ENCODE measurements at places on chromosomes 16 and 17. TPM values are rescaled to one million over a fixed set of nuclear protein-coding genes. Genes with fewer than 3 reads are reported as not detected.

GRCh38 chr17:19747829-19748806, at the start of gene ALDH3A1:
TSS of gene ALDH3A1 (minus strand) at chr17:19748298. CDS start at chr17:19745129, 3,169 bp downstream.
- no peaks in the 10 kb centered on the region for H3K27me3 ChIP-seq
- DNase-seq, result no peak
- no peak within 1 kb of the TSS for H3K4me3 ChIP-seq

- no peaks in the 10 kb centered on the region for H3K27me3 ChIP-seq
- DNase-seq, result no peak
- H3K4me1 ChIP-seq, result no peaks in the 10 kb centered on the region
- H3K4me3 ChIP-seq, result no peak overlapping the region
These were observed 183.2 kb downstream of the CYB561 start for GRCh38 chr17:63262751-63263476.

DNA sequence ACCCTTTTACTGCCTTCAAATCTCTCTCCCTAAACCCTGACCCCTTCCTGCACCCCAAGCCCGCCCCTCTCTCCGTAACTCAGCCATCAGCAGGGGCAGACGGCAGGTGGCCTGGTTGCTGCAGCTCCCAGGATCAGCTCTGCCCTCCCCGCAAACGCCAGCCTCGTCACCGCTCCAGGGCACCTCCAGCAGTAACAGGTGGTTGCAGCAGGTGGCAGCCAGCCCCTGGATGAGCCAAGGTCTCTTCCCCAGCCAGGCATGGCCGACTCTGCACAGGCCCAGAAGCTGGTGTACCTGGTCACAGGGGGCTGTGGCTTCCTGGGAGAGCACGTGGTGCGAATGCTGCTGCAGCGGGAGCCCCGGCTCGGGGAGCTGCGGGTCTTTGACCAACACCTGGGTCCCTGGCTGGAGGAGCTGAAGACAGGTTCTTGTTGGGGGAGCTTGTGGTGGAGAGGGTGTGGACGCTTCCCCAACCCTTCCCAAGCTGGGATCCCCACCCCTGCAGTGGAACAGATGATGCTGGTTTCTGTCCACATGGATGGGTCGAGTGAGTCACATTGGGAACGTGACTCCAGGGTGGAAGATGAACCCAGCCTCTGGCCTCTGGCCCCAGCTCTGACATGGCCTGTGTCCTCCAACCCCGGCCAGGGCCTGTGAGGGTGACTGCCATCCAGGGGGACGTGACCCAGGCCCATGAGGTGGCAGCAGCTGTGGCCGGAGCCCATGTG, 558 bp downstream of the HSD3B7 start:
- DNase-seq, result peak; percentile 75
- no peaks in the 10 kb centered on the region for H3K27me3 ChIP-seq
- H3K4me1 ChIP-seq, result peaks cover 9% of the 10 kb centered on the region
- peaks cover 27% of the 10 kb centered on the region for H3K36me3 ChIP-seq

OSGIN1 gene
- 12.1 TPM for total RNA-seq

DNA sequence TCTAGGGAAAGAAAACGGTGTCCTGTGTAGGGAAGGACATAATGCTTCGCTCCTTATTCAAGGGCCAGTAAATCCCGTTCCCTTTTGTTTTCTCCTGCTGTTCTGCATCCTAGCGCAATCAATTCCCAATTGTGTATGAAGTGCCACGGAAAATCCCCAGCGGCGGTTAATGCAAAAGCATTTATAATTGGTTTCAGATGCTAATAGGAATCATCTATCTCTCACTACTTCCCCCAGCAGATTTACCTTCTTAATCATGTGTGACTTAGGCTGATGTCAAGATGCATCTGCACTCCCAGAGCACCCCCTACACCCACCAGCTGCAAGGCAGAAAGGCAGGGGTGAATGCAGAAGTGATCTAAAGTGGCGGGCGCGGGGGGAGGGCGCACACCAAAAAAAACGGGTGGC, 32.7 kb upstream of the SSTR2 start:
- H3K27ac ChIP-seq, result no peak overlapping the region
- H3K36me3 ChIP-seq, result no peaks in the 10 kb centered on the region
- no peaks in the 10 kb centered on the region for H3K27me3 ChIP-seq
- no peak for DNase-seq
- H3K4me3 ChIP-seq, result no peak overlapping the region

DNA sequence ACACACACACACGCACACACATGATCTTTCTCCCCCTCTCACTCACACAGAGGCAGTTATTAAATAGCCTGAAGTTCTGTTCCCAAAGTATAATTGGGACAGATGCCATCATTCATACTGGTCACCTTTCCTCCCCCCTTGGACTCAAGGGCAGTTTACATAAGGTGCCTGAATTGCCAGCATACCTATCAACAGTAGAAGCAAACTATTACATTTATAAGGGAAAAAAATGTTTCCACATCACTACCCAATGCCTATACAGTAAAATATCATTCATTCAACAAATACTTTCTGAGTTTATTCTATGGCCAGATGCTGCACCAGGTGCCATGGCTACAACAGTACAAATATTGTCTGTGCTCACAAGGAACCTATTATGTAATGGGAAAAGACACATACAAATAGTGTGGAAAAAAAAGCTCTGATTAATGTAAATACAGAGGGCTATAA, 6.3 kb downstream of the CNTD1 start:
- H3K4me1 ChIP-seq, result no peaks in the 10 kb centered on the region
- no peak overlapping the region for H3K27ac ChIP-seq
- H3K36me3 ChIP-seq, result no peaks in the 10 kb centered on the region
- no peaks in the 10 kb centered on the region for H3K27me3 ChIP-seq

MYH1 gene
- 1,660 TPM for total RNA-seq

ZPBP2 gene
- not detected for total RNA-seq

DNA sequence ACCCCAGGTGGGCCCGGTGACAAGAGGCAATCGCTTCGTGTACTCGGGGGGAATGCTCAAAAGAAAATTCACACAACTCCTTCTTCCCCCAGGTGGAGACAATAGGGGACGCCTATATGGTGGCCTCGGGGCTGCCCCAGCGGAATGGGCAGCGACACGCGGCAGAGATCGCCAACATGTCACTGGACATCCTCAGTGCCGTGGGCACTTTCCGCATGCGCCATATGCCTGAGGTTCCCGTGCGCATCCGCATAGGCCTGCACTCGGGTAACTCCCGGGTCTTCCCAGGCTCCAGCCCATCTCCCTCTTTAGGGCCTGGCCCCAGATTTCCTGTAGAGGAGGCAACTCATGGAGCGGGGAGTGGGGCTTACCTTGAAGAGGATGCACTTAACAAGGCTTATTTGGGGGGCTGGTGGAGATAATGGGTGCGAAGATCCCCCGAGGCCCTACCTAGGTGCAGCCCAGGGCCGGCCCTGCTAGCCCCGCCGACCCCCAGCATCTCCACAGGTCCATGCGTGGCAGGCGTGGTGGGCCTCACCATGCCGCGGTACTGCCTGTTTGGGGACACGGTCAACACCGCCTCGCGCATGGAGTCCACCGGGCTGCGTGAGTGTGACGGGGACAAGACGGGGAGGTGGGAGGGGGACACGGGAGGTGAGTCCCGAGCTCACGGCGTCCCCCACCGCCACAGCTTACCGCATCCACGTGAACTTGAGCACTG, 13.0 kb downstream of the GUCY2D start:
- peaks cover 8% of the 10 kb centered on the region for H3K4me1 ChIP-seq
- no peak overlapping the region for H3K27ac ChIP-seq

GRCh38 chr16:30621765-30622164, 11.6 kb upstream of the ZNF689 start:
- no peak for DNase-seq
- no peaks in the 10 kb centered on the region for H3K27me3 ChIP-seq
- H3K4me3 ChIP-seq, result no peak overlapping the region

- no peak overlapping the region for H3K4me3 ChIP-seq
- H3K4me1 ChIP-seq, result peaks cover 44% of the 10 kb centered on the region
- no peak for DNase-seq
- no peaks in the 10 kb centered on the region for H3K27me3 ChIP-seq
- no peaks in the 10 kb centered on the region for H3K36me3 ChIP-seq
These were observed 33.4 kb downstream of the ARHGAP23 start for GRCh38 chr17:38461683-38462082.

- no peaks in the 10 kb centered on the region for H3K36me3 ChIP-seq
- no peaks in the 10 kb centered on the region for H3K27me3 ChIP-seq
- no peaks in the 10 kb centered on the region for H3K4me1 ChIP-seq
- no peak for DNase-seq
These were observed 10.0 kb downstream of the DEF8 start for GRCh38 chr16:89958596-89958995.

DNA sequence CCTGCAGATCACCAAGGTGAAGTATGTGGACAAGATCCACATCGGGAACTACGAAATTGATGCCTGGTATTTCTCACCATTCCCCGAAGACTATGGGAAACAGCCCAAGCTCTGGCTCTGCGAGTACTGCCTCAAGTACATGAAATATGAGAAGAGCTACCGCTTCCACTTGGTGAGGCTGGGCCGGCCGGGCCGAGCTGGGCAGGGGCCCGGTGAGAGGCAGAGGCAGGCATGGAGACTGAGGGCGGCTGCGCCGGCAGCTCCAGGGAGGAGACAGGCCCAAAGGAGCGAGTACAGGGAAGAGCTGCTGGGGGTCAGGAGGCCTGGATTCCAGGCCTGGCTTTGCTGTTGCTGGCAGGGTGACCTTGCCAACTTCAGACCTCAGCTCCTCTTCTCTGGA, 8.3 kb downstream of the PRSS8 start:
- H3K4me1 ChIP-seq, result peaks cover 37% of the 10 kb centered on the region
- peaks cover 62% of the 10 kb centered on the region for H3K36me3 ChIP-seq
- H3K27ac ChIP-seq, result peak overlapping the region; percentile 74

DNA sequence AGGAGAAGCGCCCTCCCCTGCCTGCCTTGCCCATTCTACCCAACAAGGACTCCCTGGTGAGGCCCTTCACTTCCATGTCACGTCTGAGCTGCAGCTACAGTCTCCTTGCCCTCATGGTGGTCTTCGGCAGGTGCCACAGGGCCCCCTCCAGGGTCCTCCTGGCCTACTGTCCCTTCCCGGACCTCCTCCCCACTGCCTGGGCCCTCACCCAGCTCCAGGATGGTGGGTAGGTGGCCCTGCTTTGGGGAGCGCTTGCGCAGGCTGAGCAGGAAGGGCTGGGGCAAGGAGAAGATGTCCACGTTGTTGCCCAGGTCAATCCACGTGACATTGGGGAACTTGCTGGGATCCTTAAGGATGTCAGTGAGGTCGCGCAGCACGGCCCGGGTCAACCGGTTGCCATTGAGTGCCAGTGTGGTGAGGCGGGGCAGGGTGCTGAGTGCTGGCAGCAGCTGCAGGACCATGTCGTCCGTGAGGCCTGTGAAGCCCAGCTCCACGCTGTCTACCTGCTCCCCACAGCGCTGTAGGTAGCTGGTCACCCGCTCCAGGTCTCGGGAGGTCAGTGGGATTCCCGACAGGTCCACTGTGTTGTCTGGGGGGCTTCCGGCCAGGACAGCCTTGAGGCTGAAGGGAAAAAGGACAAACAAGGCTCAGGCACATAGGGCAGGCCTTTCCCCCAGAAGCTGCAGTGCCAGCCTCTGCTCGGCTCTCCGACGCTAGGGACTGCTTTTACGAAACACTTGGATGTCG, 28.3 kb downstream of the TRPV2 start:
- H3K4me3 ChIP-seq, result no peak overlapping the region
- no peak for DNase-seq

- no peak overlapping the region for H3K4me3 ChIP-seq
- H3K27ac ChIP-seq, result no peak overlapping the region
- no peaks in the 10 kb centered on the region for H3K27me3 ChIP-seq
- no peak for DNase-seq
These were observed 299.8 kb upstream of the ZFHX3 start for GRCh38 chr16:73347500-73348375.

DNA sequence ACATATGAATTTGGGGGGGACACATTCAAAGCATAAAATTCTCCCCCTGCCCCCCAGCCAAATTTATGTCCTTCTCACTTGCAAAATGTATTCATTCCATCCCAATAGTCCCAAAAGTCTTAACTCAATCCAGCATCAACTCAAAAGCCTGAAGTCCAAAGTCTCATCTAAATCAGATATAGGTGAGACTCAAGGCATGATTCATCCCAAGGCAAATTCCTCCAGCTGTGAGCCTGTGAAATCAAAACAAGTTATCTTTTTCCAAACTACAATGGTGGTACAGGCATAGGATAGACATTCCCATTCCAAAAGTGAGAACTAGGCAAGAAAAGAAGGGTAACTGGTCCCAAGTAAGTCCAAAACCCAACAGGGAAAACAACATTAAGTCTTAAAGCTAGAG, 5.9 kb upstream of the GOSR2 start:
- no peak overlapping the region for H3K27ac ChIP-seq
- no peaks in the 10 kb centered on the region for H3K36me3 ChIP-seq
- DNase-seq, result no peak
- H3K27me3 ChIP-seq, result no peaks in the 10 kb centered on the region
- H3K4me1 ChIP-seq, result no peaks in the 10 kb centered on the region
- H3K4me3 ChIP-seq, result no peak overlapping the region

CDRT15L2 gene
- total RNA-seq, result not detected

DNA sequence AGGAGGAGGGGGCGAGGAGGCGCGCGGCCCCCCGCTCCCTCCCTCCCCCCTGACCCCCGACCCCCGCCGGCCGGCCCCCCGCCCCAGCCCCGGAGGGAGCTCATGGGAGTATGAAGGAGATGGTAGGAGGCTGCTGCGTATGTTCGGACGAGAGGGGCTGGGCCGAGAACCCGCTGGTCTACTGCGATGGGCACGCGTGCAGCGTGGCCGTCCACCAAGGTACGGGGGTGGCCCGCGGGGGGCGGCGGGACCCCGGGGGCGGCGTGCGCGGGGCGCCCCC, 390 bp downstream of the MLLT6 start:
- H3K36me3 ChIP-seq, result no peaks in the 10 kb centered on the region
- peak overlapping the region; percentile 74 for H3K4me3 ChIP-seq
- no peaks in the 10 kb centered on the region for H3K27me3 ChIP-seq
- H3K27ac ChIP-seq, result peak overlapping the region; percentile 96
- peaks cover 44% of the 10 kb centered on the region for H3K4me1 ChIP-seq

OTOP3 gene
- total RNA-seq, result not detected

GRCh38 chr17:55295411-55296170, 30.8 kb downstream of the HLF start:
- H3K36me3 ChIP-seq, result no peaks in the 10 kb centered on the region
- H3K27ac ChIP-seq, result peak overlapping the region; percentile 16
- H3K4me3 ChIP-seq, result no peak overlapping the region

- H3K36me3 ChIP-seq, result no peaks in the 10 kb centered on the region
- peak overlapping the region; percentile 88 for H3K4me3 ChIP-seq
- H3K27me3 ChIP-seq, result no peaks in the 10 kb centered on the region
- no peak for DNase-seq
These were observed 966 bp downstream of the MIEN1 start for GRCh38 chr17:39729280-39729851.

GRCh38 chr16:7492122-7492521, 159.5 kb downstream of the RBFOX1 start:
- H3K4me3 ChIP-seq, result no peak overlapping the region
- H3K4me1 ChIP-seq, result peaks cover 6% of the 10 kb centered on the region
- H3K27me3 ChIP-seq, result no peaks in the 10 kb centered on the region
- no peak for DNase-seq
- no peaks in the 10 kb centered on the region for H3K36me3 ChIP-seq

GRCh38 chr16:85879975-85880831, 18.8 kb upstream of the IRF8 start:
- H3K27me3 ChIP-seq, result no peaks in the 10 kb centered on the region
- no peak overlapping the region for H3K4me3 ChIP-seq
- DNase-seq, result no peak
